Hippocampal formation (tissue), 2 donors: ENCODE measurements at places on chromosomes 16 and 17.

GRCh38 chr16:14013145-14013570 is 58.0 kb upstream of the MRTFB start:
- no peak for DNase-seq

- no peak for DNase-seq
Observed at GRCh38 chr17:80246266-80246681, 14.4 kb upstream of the RNF213 start.

DNA sequence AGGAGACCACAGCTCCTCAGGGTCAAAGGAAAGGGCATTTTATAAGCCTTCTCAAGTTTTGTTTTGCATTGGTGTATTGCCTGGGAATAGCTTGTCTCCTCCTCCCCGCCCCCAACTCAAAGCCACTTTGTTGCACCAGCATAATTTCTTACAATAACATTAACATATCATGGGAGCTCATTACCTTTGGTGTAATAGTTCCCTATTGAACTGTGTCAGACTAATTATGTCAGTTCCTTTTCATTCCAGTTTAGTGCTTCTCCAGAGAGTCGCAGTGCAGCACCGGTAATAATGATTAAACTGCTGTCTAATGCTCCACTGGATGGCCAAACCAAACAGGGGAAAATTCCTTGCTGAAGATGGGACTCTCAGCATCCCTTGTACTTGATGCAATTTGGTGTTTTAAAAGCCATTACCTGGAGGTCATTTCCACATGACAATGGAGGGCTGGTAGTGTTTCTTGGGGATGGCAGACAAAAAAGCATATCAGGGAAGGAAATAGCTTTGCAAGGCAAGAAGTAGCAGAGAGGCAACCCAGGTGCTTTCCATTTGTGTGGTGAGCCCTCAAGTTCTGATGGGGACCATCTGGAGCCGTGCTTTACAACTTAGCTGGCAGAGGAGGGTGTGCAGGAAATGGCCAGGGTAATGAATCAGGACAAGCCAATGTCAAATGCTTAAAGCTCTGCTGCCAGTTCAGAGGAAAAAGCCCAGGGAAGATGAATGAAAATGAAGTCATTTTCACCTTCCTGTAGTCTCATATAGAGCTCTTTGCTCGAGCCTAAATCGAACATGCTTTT is 91.5 kb upstream of the NLRP1 start:
- DNase-seq = no peak

DNA sequence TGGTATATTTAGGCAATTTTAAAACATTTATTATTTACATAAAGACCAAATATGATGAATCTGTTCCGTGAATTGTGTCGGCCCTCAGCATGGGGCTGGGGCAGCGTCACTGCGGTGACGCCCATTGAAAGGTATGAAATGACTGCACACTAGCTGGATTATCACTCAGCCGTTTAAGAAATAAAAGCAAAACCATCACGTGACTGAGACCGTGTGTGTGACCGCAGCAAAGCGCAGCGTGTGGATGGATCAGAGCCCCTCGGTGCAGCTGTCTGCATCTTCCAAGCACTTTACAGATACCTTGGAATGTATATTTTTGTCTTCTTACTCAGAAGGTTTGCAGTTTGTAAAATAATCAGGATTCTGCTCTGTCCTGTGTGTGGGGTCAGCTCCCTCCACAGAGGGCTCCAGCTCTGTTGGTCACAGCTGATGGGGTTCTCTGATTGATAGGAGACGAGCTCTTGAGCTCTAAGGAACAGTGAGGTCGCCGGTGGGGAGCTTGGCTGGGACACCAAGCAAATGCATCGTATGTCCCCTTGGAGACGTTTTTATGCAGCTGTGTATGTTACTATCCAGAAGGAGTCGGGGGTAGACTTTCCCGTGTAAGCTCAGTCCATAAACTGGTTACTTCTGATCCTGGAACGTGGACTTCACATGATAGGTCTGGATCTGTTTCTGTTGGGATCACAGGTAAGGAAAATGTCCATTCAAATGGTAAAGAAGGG is 45.1 kb downstream of the WDR45B start:
- no peak for DNase-seq

GRCh38 chr16:83887080-83887479 is 11.8 kb upstream of the MLYCD start:
- peak; percentile 42 for DNase-seq

DNA sequence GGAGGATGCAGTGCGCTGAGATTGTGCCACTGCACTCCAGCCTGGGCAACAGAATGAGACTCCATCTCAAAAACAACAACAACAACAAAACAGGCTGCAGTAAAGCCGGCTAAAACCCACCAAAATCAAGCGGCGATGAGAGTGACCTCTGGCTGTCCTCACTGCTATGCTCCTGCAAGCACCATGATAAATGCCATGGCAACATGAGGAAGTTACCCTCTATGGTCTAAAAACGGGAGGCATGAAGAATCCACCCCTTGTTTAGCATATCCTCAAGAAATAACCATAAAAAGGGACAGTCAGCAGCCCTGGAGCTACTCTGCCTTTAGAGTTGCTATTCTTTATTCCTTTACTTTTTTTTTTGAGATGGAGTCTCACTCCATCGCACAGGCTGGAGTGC is 8.4 kb upstream of the LGALS3BP start:
- DNase-seq = no peak

GRCh38 chr17:18848501-18848900 is 9.4 kb upstream of the PRPSAP2 start:
- DNase-seq = no peak

DNA sequence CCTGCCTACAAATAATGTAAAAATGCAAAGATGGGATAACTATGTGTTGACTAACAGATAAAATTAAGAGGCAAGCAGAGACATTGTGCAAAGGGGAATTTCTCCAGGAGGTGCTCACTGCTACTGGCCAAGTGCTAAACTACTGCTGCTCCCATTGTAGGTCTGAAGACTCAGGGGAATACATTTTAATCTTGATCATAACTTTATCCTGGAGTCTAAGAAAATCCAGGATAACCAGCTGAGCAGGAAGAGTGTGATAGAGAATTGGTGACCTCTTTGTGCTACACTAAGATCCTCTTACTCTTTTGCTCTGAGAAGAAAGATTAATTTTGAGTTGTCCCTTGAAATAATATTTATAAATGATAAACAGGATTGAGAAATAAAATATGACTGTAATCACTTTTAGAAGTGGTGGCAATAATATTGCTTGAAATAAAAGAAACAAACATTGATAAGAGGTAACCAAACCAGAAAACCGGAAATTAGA is 5.9 kb downstream of the RNF43 start:
- DNase-seq = no peak

- DNase-seq = no peak
Observed at GRCh38 chr16:69367980-69368379, 16.4 kb upstream of the TMED6 start.

GRCh38 chr16:70703041-70703834 is 17.4 kb upstream of the MTSS2 start:
- DNase-seq = no peak

GRCh38 chr17:45371414-45372324 is 54.8 kb upstream of the MAP3K14 start:
- DNase-seq = no peak

DNA sequence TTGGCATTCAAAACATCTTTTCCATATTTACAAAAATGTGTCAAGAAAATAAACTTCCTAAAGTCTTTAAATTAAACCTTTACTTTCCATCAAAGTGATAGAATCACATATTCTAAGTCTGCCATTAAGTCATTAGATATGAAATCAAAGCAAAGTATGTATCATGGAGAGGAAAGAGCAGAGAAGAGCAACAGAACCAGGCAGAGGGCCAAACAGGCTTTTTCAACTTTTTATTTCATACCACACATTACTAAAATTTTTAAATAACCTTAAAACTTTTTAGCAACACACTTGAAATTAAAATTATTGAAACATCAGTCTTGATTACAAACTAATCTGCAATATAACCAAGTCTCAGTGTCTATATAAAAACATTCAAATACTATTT is 13.8 kb downstream of the SIAH1 start:
- DNase-seq = no peak

GRCh38 chr17:10814075-10814474 is 10.2 kb upstream of the TMEM238L start:
- no peak for DNase-seq

GRCh38 chr16:9154567-9155410 is 63.3 kb downstream of the HAPSTR1 start:
- no peak for DNase-seq

GRCh38 chr17:49969134-49969759 is at the start of gene DLX4:
Gene DLX4, plus strand, starts transcription at chr17:49969190. Its CDS starts 279 bp downstream, at chr17:49969469.
- DNase-seq = no peak

- no peak for DNase-seq
Observed at GRCh38 chr16:84841787-84842300, 22.1 kb downstream of the CRISPLD2 start.

DNA sequence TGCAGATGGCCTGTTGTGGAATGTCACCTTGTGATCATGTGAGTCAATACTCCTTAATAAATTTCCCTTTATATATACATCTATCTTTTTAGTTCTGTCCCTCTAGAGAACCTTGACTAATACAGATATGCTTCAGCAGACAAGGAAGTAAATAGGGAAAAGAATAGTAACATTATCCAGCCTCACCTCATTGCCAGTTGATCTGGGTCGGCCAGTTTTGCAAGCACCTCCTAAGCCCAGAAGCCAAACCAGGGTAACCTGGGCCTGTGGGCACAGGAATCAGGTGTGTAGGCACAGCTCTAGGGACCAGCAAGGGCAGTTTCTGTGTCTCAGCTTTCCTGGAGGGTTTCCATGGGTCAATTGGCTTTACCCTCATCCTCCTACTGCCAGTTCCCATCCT is 11.9 kb upstream of the CCL17 start:
- no peak for DNase-seq

GRCh38 chr17:63740464-63741142 is 996 bp downstream of the STRADA start:
- DNase-seq = no peak

DNA sequence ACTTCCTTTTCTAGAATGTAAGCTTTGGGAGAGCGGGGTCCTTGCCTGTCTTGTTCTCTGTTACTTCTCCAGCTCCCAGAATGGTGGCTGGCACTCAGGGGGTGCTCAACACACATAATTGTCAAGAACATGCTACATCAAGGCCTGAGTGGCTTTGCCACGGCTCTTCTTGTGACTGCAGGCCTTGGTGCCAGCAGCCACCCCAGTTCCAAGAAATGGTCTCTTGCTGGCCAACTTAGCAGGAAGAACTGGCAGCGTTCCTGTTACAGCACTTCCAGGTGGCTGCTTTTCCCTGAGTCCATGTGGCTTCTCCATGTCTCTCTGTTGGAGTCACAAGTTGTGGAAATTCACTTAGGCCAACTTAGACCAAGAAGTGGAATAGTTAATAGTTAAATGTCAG is 36.1 kb downstream of the PRKCB start:
- no peak for DNase-seq

- DNase-seq = no peak
Observed at GRCh38 chr16:86558355-86559193, 3.5 kb upstream of the MTHFSD start.

GRCh38 chr17:32953045-32953444 is 25.1 kb downstream of the TMEM98 start:
- DNase-seq = no peak

DNA sequence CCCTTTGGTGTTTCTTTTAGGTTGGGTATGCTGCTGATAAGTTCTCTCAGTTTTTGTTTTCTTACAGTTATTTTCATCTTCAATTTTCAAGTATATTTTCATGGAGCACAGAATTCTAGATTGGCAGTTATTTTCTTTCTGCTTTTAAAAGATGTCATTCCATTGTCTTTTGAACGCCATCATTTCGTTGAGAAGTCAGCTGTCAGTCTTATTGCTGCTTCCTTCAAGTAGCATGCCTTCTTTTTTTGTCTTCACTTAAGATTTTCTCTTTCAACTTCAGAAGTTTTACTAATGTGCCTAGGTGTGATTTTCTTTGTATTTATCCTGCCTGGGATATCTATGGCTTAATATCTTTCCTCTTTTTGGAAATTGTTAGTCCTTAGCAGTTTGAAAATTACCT is 262.2 kb upstream of the PMFBP1 start:
- no peak for DNase-seq

GRCh38 chr17:77353684-77354419 is 213.1 kb downstream of the SEC14L1 start:
- no peak for DNase-seq

DNA sequence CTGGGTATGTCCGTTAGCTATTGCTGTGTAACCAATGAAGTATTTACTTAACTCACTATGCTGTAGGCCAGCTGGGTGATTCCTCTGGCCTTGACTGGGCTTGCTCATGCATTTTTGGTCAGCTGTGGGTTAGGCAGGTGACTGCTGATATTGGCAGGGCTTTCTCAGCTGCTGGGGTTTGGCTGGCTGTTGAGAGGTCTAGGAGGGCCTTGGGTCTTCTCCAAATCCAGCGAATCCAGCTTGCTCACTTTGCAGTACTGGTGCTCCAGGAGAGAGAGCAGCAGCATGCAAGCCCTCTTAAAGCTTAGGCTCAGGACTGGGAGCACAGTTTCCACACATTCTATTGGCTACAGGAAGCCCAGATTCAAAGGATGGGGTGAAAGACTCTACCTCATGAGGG is 270.1 kb downstream of the PHKB start:
- no peak for DNase-seq

DNA sequence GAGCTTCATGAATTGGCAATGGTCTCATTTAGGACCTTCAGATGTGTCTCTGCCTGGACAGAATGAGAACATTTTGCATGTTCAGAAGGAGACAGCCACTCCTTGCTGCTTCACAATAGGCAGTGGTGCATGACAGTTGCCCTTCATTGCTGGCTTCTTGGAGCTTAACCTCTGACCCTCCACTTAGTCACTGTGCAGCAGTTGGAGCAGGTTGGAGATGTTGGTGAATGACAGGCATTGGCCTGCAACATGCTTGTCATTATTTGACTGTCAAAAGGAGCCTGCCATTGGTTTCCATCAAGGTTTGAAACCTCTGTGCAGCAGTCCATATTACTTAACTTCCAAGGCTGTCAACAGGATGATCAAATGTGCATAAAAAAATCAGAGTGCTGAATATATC is 22.7 kb downstream of the FTO start:
- DNase-seq = no peak

- no peak for DNase-seq
Observed at GRCh38 chr17:78725448-78726021, 56.5 kb downstream of the CYTH1 start.

DNA sequence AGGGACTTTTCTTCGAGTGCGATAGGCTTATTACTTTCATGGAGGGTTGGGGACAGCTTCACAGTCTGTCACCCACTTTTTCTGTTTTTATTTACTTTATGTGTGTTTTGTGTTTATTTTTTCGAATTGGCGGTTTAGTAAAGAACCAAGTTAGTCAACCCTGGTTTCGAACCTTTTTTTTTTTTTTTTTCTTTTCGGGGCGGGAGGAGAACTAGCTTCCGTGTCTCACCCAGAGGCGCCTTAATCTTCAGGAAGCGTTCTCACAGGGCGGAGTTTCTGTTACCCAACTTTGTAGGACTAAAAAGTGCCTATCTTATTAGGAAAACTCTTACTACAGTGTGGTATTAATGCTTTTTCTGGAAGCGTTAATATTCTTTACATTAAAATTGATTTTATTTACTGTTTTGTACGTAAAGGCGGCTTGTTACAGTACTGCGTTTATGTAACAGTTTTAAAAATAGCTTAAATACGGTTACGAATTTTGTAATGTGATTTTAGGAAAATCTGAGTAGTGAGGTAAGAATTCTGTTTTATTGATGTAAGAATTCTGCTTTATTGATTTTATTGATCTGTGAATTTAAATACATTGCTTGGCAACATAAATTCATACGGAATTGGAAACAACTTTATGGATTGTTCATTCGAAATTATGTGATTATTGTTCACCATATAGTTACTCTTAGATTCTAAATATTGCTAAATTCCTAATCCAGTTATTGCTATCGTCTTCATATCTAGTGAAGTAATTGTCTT is 885 bp downstream of the ZNF207 start:
- DNase-seq = peak; percentile 12
